ENCODE measurements at places on chromosomes 12 and 14. TPM values are rescaled to one million over a fixed set of nuclear protein-coding genes. Genes with fewer than 3 reads are reported as not detected.

KRT79 gene
- total RNA-seq: not detected

WBP11 gene
- total RNA-seq: 83.9 TPM

MYO1H gene
- not detected for total RNA-seq

LYZ gene
- not detected for total RNA-seq

SIX4 gene
- 0.02 TPM for total RNA-seq

GOLGA5 gene
- 20.4 TPM for total RNA-seq

PUS7L gene
- 22.4 TPM for total RNA-seq

IL23A gene
- total RNA-seq: 6.1 TPM

SLC5A8 gene
- not detected for total RNA-seq

CCDC184 gene
- total RNA-seq: 0.22 TPM

RPGRIP1 gene
- total RNA-seq: not detected

TEX52 gene
- 0.35 TPM for total RNA-seq

PAX9 gene
- not detected for total RNA-seq

FSCB gene
- not detected for total RNA-seq

KRT83 gene
- total RNA-seq: not detected

GLI1 gene
- 0.94 TPM for total RNA-seq

COCH gene
- total RNA-seq: 0.33 TPM
